ENCODE measurements at places on chromosomes 3 and 15. TPM values are rescaled to one million over a fixed set of nuclear protein-coding genes. Genes with fewer than 3 reads are reported as not detected.

Gene SLC2A2
- not detected for polyA plus RNA-seq

GRCh38 chr3:16137044-16137443 lies 37.4 kb upstream of the GALNT15 start:
- no peak for DNase-seq
- no peaks in the 10 kb centered on the region for H3K36me3 ChIP-seq
- H3K4me3 ChIP-seq, result no peak overlapping the region
- peaks cover 3% of the 10 kb centered on the region for H3K27me3 ChIP-seq

GRCh38 chr3:16240229-16241023 lies 24.3 kb downstream of the DPH3 start:
- no peaks in the 10 kb centered on the region for H3K4me1 ChIP-seq
- peaks cover 2% of the 10 kb centered on the region for H3K27me3 ChIP-seq
- no peak overlapping the region for H3K27ac ChIP-seq
- no peak overlapping the region for H3K4me3 ChIP-seq

- no peaks in the 10 kb centered on the region for H3K27me3 ChIP-seq
- H3K4me1 ChIP-seq, result no peaks in the 10 kb centered on the region
- no peak overlapping the region for H3K4me3 ChIP-seq
- H3K36me3 ChIP-seq, result no peaks in the 10 kb centered on the region
- DNase-seq, result no peak
- no peak overlapping the region for H3K27ac ChIP-seq
Measured at GRCh38 chr15:83753872-83754493, 100.1 kb downstream of the ADAMTSL3 start.
